Endothelial cell (in vitro differentiated cells): ENCODE measurements at places on chromosomes 11 and 22.

GRCh38 chr22:49447837-49448236 is 379.8 kb downstream of the BRD1 start:
- H3K4me1 ChIP-seq = peaks cover 4% of the 10 kb centered on the region
- no peaks in the 10 kb centered on the region for H3K36me3 ChIP-seq
- peaks cover 10% of the 10 kb centered on the region for H3K27me3 ChIP-seq
- no peak for DNase-seq

GRCh38 chr11:69546735-69547370 is 65.4 kb downstream of the LINC01488 start:
- H3K27me3 ChIP-seq = peaks cover 1% of the 10 kb centered on the region
- H3K36me3 ChIP-seq = no peaks in the 10 kb centered on the region
- no peak overlapping the region for H3K4me3 ChIP-seq
- DNase-seq = no peak
- no peak overlapping the region for H3K27ac ChIP-seq

DNA sequence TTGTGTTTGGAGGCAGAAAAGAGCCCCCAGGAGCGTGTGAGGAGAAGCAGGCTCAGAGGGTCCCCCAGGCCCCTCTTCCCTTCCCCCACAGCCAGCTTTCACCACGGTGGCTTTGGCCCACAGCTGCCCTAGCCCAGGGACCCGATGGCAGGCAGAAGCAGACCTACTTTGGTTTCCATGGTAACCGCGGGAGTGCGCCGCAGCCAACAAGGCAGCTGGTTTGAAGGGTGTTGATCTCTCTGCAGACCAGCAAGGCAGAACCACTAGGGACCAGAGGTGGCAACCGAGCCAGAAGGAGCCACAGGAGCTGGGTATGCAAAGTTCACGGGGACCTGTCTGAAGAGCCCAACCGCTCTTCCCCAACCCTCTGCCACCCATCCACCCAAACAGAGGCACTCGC is 69.4 kb downstream of the BUD13 start:
- DNase-seq = no peak
- H3K27ac ChIP-seq = no peak overlapping the region
- H3K27me3 ChIP-seq = peaks cover 8% of the 10 kb centered on the region
- peaks cover 3% of the 10 kb centered on the region for H3K4me1 ChIP-seq
- H3K36me3 ChIP-seq = no peaks in the 10 kb centered on the region
- H3K4me3 ChIP-seq = no peak overlapping the region

DNA sequence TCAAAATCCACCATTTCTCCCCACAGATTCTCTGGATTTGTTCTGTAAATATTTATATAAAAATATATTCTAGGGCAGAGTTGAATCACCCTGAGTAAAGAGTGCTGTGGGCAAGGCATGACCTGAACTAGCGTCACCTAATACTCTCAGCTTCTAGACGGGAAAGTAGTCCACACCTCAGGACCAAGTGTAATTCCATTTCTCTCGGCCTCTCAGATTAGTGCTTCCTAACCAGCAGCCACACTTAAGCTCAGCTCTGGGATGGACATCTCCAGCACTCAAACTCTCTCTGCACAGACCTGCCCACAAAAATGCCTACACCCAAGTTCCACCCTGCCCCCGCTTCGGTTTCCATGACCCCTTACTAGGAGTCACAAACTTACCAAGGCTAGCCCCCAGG is 5.3 kb downstream of the SPTBN2 start:
- H3K4me3 ChIP-seq = no peak overlapping the region
- H3K27ac ChIP-seq = no peak overlapping the region
- no peak for DNase-seq
- H3K36me3 ChIP-seq = peaks cover 4% of the 10 kb centered on the region
- peaks cover 27% of the 10 kb centered on the region for H3K27me3 ChIP-seq
- peaks cover 40% of the 10 kb centered on the region for H3K4me1 ChIP-seq

DNA sequence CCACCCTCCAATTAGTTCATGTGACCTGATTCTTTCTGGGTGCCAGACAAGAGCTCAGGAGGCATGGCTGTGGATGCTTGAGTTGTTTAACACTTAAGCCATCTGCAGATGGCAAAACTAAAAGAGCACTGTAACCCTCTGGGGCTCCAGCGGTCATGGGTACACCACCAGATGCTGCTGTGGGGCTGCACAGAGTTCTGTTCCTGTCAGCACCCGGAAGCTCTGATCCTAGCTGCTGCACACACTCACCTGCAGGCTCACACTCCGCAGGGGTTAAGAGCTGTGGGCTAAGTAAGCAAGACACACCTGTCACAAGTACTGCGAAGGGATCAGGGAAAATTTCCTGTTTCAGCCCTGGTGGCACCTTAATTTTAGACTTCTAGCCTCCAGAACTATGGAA is 307.8 kb downstream of the C11orf87 start:
- H3K36me3 ChIP-seq = no peaks in the 10 kb centered on the region
- DNase-seq = no peak
- H3K4me3 ChIP-seq = no peak overlapping the region
- H3K27me3 ChIP-seq = no peaks in the 10 kb centered on the region

GRCh38 chr11:79742176-79742575 is 301.3 kb upstream of the TENM4 start:
- no peak overlapping the region for H3K27ac ChIP-seq
- no peak overlapping the region for H3K4me3 ChIP-seq
- no peak for DNase-seq

DNA sequence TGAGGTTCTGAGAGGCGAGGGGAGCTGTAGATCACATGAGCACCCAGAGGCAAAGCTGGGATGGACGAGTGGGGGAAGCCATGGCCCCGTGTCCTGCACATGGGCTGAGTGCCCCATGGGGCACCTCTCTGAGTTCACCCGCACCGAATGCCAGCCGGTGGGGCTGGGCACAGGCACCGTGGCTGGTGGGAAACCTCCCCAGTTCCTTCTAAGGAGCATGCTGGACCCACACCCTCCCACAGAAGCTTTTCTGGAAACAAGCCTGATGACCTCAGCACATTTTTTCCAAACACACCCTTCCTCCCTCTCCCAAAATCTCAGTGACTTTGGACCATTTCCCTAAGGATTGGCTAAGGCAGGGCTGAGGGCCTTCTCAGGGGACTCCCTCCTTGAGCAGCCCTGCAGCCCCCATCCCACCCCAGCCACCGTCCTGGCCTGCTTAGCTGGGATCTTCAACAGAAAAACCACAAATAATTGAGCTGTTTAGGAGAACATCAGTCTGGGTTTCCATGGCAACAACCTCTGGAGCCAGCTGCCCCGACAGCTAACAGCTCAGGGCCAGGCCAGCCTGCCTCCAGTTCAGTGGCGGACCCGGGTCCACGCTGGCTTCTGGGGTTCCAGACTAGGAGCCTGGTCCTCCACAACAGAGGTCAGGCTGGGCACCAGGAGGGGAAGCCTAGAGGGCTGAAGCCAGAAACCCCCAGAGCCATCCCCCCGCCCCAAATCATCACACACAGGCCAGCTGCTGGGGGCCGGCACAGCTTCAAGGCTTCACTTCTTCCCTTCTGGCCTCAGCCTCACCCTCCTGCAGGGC is 18.1 kb upstream of the LINC01488 start:
- H3K36me3 ChIP-seq = peaks cover 4% of the 10 kb centered on the region
- no peaks in the 10 kb centered on the region for H3K4me1 ChIP-seq
- no peak for DNase-seq
- H3K4me3 ChIP-seq = no peak overlapping the region
- H3K27ac ChIP-seq = peak overlapping the region; percentile 67

- peaks cover 3% of the 10 kb centered on the region for H3K36me3 ChIP-seq
- peaks cover 26% of the 10 kb centered on the region for H3K4me1 ChIP-seq
- no peak overlapping the region for H3K27ac ChIP-seq
- H3K4me3 ChIP-seq = no peak overlapping the region
These were observed 38.5 kb upstream of the APLNR start for GRCh38 chr11:57275582-57275981.

DNA sequence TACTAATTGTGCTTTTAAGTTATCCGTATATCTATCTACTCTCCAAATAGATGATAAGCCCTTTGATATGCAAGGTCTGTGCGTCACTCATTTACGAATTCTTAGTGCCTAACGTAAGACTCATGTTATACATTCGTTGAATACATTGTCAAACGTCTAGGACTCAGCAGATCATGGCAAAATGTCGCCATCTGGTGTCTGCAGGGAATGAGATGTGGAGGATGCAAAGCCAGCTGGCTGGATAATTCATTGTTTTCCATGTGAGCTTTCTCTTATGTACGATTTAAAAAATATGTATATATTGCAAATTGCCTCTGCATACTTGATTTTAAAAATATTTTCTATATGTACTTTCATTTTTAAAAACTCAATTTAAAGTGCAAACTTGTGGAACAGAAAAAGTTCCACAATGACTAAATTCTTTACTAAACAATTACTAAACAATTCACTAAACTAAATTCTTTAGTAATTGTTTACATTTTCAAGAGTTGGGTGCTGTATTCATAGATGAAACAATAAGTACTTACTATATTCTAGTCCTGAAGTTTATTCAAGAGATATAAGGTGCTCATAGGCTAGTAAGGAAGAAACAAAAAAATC is 33.8 kb downstream of the ZNF202 start:
- DNase-seq = peak; percentile 73
- no peaks in the 10 kb centered on the region for H3K36me3 ChIP-seq
- H3K4me1 ChIP-seq = no peaks in the 10 kb centered on the region
- no peak overlapping the region for H3K4me3 ChIP-seq
- peaks cover 2% of the 10 kb centered on the region for H3K27me3 ChIP-seq
- H3K27ac ChIP-seq = no peak overlapping the region

DNA sequence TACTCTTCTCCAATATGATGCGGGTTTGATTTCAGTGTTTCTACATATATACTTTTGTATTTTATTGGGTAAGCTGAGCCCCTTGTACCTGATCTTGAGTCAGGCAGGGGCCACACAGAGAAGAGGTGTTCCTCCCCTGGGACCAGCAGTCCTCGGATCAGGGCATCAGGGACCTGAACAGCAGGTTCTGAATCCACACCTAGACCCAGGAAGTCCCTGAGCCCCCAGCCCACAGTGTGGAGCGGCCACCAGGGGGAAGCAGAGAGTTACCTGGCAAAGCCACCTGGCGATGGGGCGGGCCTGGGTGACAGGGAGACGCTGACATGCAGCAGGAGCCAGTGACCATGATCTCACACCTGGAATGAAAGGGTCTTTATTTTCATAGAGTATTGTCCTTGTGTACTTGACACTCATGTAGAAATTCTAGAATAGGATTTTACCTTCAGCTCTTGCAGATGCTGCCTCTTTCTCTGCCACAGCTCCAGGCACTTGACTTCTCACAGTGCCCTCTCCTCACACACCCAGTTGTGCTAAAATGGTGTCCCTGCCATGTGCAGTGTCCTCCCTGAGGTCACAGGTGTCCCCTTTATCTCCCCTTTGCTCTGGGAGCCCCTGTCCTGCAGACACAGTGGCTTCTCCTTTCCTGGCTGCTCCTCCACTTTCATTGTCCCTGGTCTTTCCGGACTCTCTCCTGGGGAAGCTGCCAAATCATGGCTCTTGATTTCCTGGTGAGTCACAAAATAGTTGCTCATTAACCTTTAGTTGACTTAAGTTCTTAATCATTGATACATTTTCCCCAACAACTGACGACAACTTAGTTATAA is 48.5 kb downstream of the GGTLC2 start:
- no peak overlapping the region for H3K27ac ChIP-seq
- peaks cover 3% of the 10 kb centered on the region for H3K27me3 ChIP-seq
- peak; percentile 70 for DNase-seq
- H3K4me3 ChIP-seq = no peak overlapping the region

GRCh38 chr11:83827520-83827919 is 541.4 kb upstream of the CCDC90B start:
- no peak overlapping the region for H3K27ac ChIP-seq
- peaks cover 2% of the 10 kb centered on the region for H3K27me3 ChIP-seq
- DNase-seq = no peak
- H3K36me3 ChIP-seq = no peaks in the 10 kb centered on the region
- H3K4me1 ChIP-seq = peaks cover 19% of the 10 kb centered on the region

- H3K27me3 ChIP-seq = peaks cover 3% of the 10 kb centered on the region
- H3K27ac ChIP-seq = no peak overlapping the region
- no peaks in the 10 kb centered on the region for H3K4me1 ChIP-seq
- no peaks in the 10 kb centered on the region for H3K36me3 ChIP-seq
- no peak for DNase-seq
- no peak overlapping the region for H3K4me3 ChIP-seq
These were observed 93.9 kb downstream of the MED15 start for GRCh38 chr22:20601308-20601707.

- no peaks in the 10 kb centered on the region for H3K27me3 ChIP-seq
- H3K27ac ChIP-seq = no peak overlapping the region
- H3K4me1 ChIP-seq = no peaks in the 10 kb centered on the region
- no peak for DNase-seq
- H3K36me3 ChIP-seq = no peaks in the 10 kb centered on the region
These were observed 37.1 kb downstream of the SVIP start for GRCh38 chr11:22792497-22792896.

DNA sequence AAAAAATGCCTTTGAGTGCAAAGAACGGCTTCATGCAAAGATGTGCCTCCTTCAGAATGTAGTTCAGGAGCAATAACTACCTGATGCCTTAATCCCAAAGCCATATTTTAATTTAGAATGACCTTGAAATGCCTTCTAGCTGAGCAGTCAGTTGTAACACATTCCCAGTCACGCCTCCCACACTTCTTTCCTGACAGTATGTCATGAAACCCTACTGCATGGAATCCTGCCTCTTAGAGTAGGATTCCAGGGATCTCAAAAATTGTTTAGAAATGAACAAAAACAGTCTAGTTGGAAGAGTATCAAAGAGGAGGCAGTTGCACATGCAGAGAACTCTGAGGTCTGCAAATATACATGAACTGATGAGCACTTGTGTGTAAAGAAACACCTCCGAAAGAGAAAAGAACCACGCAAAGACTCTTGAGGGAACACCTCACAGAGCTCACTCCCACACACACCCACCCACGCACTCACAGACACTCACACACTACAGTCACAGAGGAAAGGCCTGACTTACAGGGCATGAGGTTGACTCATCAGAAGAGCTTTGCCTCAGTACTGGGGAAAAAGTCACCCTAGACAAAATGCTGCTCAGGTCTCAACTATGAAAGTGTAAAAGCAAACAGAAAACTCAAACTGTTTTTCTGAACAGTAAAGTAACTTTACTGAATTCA is 77.4 kb downstream of the GGTLC2 start:
- H3K27ac ChIP-seq = no peak overlapping the region
- H3K4me3 ChIP-seq = no peak overlapping the region
- peaks cover 20% of the 10 kb centered on the region for H3K4me1 ChIP-seq
- no peak for DNase-seq
